ENCODE measurements at places on chromosomes 5 and 9. TPM values are rescaled to one million over a fixed set of nuclear protein-coding genes. Genes with fewer than 3 reads are reported as not detected.

DNA sequence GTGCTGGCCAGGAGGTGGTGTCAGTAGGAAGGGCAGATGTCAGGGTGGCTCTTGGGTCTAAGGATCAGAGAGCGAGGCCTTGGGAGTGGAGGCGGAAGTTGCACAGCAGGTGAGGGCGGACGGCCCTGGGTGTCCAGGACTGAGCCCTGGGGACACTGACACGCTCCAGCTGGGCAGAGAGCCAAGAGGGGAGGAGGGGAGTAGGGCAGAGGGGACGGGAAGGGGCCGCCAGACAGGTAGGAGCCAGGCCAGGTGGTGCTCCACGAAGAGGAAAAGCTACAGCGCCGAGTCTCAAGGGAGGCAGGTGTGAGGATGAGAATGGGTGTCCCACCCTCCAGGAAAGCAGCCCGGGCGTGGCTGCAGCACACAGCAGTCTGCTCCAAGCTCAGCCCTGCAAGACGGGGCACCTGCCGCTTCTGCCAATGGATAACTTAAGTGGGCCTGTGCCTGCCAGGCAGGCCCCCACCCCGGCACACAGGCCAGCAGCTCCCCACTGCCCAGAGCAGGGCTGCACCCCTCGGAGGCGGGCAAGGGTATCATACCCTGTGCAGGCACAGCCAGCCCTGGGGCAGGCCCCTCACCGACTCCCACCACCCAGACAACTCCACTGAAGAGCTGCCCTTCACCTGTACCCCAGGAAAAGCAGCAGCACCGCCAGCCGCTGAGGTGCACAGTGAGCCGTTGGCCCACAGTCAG, 4.9 kb downstream of the TPRN start:
- DNase-seq: no peak

GRCh38 chr5:176579323-176579722, 30.2 kb downstream of the CDHR2 start:
- no peak for DNase-seq

EIF4E1B gene
- not detected for total RNA-seq

DNA sequence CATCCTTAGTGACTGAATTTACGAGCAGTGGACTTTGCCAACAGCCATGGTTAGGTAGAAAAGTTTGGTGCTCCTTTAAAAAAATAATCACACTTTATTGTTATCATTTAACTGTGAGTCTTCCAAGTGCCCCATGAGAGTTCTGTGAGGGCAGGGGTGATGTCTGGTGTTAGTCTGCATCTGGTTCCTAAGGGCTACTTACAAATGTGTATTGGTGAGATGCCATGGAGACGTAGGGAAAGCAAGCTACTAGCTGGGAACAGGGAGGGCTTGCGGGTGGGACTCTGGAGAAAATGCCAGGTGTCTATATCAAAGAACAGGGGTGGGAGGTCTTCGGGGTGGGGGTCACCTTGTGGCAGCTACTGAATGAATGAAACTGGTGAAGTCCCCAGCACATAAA, 47.1 kb upstream of the EBF1 start:
- DNase-seq: no peak

- DNase-seq: no peak
Observed at GRCh38 chr5:61234019-61234418, 71.8 kb upstream of the SMIM15 start.

All from pulmonary artery endothelial cell (primary cell).